ENCODE measurements at places on chromosomes 16 and 17.

DNA sequence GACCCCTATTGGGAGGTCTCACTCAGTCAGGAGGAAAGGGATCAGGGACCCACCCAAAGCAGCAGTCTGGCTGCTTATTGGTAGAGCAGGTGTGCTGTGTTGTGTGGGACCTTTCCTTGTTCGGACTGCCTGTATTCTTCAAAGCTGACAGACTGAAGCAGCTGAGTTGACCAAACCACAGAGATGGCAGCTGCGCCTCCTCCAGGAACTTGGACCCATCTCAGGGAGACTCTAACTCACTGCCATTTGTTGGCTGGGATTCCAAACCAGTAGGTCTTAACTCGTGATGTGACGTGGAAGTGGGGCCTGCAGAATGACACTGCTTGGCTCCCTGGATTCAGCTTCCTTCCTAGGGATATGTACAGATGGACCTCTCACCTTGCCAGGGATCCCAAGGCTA lies 9.6 kb upstream of the UQCRC2 start:
- DNase-seq = no peak

- no peak for DNase-seq
Measured at GRCh38 chr17:75012096-75012345, 449 bp upstream of the MRPL58 start.

GRCh38 chr16:51500306-51500705 lies 349.2 kb upstream of the SALL1 start:
- DNase-seq = no peak

GRCh38 chr16:85615014-85615851 lies 2.1 kb downstream of the GSE1 start:
- no peak for DNase-seq

All from brain pericyte (primary cell).